AG20443 (cell line): ENCODE measurements at places on chromosomes 5 and 9.

DNA sequence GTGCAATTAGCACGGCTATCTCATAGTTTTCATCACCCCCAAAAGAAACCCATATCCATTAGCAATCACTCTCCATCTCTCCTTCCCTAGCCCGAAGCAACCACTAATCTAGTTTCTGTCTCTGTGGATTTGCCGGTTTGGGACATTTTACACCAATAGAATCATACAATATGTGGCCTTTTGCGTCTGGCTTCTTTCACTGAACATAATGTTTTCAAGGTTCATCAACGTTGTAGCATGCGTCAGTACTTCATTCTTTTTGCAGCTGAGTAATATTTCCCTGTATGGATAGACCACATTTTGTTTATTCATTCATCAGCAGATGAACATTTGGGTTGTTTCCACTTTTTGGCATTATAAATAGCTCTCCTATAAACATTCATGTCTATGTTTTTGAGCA, 75.4 kb upstream of the TBC1D2 start:
- peak; percentile 25 for DNase-seq

DNA sequence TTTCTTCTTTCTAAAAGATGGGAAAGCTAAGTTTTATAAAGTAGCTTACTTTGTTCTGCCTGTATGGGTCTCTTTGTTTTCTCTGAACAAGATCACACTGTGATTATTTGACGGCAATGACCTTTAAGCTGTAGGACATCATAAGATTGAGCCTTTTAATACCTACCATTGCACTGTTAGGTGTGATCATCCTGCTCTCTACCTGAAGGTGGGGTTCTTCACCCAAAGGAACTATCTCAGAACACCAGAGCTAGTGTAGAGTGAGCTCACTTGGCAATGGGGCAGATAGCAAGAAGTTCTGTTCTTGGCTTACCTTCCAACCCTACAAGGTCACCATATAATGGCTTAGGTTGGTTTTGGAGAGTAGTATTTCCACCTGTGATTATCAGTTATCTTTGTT, 200.2 kb downstream of the SPATA31D1 start:
- DNase-seq: no peak

DNA sequence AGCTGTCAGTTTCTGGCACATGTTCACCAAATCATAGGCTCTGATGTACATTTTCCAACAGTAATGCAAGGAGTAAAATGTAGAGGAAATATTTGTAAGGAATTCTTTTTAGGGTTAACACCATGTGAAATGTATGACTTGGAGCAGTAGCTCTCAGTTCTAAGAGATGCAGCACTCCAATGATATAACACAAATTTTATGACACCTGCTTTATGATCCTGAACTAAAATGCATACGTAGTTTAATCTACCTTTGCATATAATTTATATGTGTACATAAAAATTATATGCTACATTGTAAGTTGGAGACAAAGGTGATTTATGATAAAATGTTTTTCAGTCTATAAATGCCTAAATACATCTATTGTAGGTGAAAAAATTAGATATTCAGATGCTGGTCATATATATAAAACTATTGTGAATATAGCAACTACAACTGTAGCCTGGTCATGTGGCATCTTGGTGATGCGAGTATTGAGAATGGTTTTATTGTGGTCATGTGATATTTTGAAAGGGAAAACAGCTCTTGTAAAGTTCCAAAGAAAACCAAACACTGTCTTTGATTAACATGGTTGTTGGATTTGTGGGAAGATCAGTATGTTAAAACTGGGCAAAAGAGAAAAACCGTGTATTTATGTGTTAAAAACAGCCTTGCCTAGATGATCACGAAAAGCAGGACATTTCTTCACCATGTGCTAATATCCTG, 171.0 kb downstream of the TRIO start:
- DNase-seq: no peak

- DNase-seq: no peak
Observed at GRCh38 chr5:173775261-173776197, 112.6 kb upstream of the CPEB4 start.

GRCh38 chr9:82410306-82410705, 421.7 kb downstream of the SPATA31D1 start:
- DNase-seq: no peak

- DNase-seq: no peak
Observed at GRCh38 chr9:26597542-26598149, 295.0 kb downstream of the CAAP1 start.

DNA sequence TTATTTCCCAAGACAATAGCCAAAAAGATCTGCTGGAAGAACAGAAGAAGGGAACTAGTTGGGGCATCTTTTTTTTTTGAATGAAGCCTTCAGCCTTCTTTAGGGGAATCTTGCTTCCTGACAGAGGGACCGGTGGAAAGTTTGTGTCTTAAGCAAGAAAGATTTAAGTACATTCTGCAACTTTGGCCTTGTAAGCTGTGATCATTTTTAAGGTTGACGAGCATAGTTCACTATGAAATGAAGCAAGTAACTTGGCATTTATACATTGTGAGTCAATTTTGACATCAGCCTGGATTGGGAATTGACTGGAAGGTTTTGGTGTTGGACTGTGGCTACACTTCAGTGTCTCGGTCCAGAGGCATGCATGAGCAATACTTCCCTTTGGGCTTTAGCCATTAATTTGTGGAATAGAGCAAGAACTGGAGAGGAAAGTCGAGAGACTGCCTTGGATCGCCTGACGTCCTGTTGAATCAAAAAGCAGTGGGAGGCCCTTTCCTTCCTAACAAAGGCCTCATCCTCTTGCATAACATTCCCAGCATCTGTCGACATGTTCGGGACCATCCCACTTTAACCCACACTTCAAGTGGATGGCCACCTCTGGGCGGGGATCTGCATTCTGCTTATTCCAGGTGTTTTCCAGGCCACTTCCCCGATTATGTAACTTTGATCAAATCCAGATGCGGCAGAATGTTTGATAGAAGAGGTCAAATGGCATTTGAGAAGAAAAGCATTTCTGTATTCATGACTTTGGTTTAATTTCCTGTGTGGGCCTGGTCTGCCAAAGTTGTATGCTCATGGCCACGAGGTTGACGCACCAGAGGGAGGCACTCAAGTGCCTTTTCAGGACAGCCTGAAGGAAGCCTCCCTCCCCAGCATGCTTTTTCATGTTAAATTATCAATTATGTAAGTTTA, 12.5 kb downstream of the ABL1 start:
- DNase-seq: peak; percentile 91

DNA sequence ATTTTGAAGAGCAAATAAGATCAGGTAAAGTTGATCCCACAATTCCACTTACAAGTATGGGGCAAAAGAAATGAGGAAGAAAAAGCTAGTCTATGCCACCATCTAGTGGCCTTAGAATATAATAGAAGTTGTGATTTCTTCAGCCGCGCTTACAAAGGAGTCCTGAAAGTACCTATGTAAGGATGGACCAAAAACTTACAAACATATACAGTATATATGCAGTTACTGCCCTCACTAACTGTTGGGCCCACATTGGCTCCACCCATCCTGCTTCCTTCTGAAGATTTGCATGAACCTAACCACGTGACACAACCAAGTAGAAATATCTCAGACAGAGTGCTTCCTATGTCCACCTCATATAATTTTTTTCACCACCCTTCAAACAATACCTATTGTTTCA, 11.7 kb upstream of the OR13D1 start:
- DNase-seq: peak; percentile 39

DNA sequence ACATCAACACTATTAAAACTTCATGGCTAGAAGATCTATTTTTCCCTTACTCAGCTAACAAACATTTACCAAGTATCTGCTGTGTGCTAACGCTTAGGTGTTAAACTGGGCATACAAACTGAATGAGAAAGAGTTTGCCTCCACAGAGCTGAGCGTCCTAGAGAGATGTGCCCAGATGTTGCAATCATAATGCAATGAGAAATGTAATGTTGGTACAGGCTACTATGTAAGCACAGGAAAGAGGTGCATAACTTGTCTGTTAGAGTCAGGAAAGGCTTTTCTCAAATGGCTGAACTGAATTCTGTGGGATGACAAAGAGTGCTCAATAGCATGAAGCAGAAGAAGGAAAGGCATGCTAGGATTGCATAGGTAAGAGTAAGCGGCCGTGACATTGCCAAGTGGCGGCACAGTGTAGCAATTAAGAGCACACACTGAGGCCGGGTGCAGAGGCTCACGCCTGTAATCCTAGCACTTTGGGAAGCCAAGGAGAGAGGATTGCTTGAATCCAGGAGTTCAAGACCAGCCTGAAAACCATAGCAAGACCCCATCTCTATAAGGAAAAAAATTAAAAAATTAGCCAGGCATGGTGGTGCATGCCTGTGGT, 137.8 kb downstream of the MEF2C start:
- DNase-seq: no peak

GRCh38 chr9:117541181-117541580, 126.3 kb upstream of the ASTN2 start:
- DNase-seq: no peak

DNA sequence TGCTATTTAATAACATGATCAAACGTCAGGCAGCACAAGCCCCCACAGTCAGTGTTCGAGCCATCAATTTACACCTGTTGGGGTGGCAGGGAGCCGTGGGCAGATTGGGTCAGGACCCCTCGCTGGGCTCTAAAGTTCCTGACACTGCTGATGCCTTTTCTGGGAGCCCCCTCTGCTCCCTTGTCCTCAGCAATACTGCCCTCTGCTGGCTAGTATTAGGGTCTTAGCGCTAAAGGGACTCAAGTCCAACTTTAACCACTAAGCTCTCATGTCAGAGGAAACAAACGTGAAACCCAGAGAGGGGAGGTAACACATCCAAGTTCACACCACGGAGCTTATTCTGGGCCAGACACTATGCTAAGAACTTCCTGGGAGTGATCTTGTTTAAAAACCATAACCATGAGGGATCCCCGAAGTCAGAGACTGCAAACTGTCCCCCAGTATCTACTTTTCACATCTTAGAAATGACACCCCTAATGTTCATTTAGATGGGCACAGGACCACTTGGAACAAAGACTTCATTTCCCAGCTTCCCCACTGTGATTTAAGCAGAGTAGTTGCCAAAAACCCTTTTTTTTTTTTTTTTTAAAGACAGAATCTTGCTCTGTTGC, 20.4 kb downstream of the ANKS6 start:
- peak; percentile 81 for DNase-seq

DNA sequence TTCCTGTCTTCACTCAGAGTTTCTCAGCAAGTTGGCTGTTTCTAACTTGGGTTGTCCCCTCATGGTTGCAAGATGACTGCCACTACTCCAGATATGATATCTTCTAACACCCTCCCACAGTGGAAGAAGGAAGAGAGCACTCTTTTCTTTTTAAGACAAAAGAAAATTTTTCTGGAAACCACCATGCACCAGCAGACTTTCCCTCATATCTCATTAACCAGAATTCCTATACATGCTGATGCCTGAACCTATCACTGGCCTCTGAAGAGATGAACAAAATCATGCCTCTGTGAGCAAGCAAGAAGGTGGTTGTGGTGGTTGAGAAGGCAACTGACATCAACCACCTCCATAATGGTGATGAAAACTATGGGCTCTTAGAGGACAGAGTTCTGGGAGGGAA, 56.8 kb downstream of the FEM1C start:
- no peak for DNase-seq

GRCh38 chr5:55540024-55540423, 5.3 kb upstream of the PLPP1 start:
- no peak for DNase-seq

DNA sequence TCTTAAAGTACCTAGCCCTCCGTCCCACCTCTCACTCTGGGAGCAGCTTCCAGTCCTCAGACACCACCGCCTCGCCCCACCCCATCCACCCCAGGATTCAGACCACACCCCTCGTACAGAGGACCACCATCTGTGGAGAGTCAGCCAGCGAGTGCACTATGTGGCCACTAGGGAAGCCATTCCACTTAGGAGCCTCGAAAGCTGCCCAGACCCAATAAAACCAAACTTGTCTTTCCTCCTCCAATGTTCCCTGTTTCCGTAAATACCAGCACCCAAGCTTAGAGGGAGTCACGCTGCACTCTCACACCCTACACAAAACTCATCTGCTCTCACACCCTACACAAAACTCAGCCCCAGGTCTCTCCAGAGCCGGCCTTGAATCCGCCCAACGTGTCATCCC, 1.9 kb downstream of the GCNT4 start:
- DNase-seq: peak; percentile 16

DNA sequence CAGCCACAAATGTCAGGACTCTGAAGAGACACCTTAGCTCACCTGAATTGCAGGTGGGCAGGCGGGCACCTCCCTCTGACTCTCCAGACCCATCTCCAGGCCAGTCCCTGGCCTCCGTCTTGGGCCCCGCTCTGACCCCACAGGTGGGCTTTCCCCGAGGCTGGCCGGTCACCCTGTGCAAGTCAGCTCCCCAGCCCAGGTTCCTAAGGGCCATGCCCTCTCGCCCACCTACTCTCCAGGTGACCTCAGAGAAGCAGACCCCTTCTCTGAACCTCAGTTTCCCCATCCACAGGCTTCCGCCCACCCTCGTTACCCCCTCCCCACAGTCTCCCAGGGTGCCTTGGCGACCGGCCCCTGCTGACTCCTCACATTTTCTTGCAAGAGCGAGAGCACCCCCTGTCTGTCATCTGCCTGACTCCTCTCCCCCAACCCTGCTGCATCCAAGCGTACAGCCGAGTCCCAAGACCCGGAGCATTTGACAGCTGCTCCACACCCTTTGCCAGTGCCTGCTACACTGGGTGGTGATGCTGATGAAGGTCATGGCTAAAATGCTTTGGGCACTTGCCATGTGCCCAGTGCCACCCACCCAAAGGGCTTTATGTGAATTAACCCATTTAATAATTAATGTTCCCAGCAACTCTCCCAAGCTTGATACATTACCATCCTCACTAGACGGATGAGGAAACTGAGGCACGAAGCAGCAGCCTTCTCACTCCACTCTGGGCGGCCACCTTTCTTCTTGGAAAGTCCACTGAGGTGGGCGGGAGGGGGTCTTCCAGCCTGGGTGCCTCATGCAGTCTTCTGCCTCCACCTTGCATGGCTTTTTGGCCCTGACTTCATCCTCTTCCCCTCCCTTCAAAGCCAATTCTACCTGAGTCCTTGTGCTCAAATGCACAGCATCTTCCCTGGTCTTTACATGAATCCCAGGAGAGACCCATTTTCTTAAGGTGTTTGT, 51.1 kb upstream of the ORM1 start:
- peak; percentile 69 for DNase-seq

DNA sequence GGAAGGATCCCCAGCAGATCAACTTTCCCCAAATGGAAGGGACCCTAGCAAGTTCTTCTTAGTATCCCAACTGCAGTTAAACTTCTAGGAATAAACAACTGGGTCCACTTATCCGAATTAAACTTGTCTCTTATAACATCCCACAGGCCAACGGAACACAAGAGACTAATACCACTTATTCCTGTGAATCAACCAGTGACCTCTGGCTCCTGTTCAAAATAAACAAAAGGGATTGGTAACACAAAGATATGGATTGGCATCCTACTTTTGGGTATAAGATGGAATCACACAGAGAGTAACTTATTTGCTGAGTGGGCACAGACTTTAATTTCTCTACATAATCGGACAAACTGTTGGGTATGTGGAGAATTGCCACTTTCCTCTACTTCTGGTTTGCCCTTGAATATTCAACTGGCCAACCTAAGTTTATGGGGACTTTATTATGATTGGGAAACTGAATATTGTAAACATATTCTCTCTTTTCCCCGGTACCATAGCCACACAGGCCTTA, 12.4 kb upstream of the PAIP1 start:
- DNase-seq: no peak

- no peak for DNase-seq
Observed at GRCh38 chr9:137530331-137530730, 19.9 kb downstream of the PNPLA7 start.

- no peak for DNase-seq
Observed at GRCh38 chr5:73446631-73447529, 1.7 kb downstream of the FOXD1 start.

GRCh38 chr9:20138116-20138515, 349.3 kb upstream of the SLC24A2 start:
- no peak for DNase-seq

GRCh38 chr9:15287309-15287708, 19.7 kb downstream of the TTC39B start:
- no peak for DNase-seq
